ENCODE measurements at places on chromosomes 3 and 15.

- no peak for DNase-seq
These were observed 47.9 kb downstream of the CDCP1 start for GRCh38 chr3:45098310-45098709.

DNA sequence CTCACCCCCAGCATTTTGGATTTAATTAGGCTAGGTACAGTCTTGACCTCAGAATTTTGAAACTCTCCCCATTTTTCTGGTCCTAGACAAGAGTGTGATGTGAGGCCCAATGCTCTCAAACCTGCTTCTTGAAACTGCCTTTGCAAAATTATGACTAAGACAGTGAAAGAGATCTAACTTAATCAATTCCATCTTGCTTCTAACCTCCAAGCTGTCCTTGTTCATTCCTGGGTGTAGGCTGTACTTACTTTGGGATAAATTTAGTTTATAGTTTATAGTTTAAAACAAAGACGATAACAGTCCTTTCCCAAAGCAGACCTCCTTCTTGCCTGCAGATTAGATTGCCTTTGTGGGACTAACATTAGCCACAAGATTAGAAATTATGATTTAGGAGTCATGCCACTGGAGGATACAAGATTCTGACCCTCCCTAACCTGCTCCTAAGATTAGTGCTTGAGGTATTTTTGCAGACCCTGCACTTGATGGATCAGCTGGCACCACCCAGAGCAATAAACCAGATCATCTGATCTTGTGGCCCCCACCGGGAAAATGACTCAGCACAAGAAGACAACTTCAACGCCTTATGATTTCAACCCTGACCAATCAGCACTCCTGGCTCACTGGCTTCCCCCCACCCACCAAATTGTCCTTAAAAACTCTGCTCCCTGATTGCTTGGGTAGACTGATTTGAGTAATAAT lies 59.6 kb downstream of the CD200R1L start:
- DNase-seq, result no peak

DNA sequence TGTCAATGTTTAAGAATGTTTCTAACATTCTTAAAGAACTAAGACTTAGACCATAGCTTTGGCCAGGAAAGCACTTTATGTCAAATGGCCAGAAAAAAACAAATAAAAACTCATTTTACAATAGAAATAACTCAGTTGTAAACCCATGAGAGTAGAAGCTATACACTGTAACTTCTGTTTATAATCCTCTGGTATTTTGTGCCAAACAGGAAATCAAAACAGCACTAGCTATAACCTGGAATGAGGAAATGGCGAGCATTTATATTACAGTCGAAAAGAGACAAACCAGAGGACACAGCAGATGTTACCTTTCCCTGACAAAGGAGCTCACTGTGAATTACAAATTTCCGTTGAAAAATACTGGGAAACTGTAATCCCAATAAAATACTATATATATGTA lies 10.3 kb downstream of the GK5 start:
- no peak for DNase-seq

DNA sequence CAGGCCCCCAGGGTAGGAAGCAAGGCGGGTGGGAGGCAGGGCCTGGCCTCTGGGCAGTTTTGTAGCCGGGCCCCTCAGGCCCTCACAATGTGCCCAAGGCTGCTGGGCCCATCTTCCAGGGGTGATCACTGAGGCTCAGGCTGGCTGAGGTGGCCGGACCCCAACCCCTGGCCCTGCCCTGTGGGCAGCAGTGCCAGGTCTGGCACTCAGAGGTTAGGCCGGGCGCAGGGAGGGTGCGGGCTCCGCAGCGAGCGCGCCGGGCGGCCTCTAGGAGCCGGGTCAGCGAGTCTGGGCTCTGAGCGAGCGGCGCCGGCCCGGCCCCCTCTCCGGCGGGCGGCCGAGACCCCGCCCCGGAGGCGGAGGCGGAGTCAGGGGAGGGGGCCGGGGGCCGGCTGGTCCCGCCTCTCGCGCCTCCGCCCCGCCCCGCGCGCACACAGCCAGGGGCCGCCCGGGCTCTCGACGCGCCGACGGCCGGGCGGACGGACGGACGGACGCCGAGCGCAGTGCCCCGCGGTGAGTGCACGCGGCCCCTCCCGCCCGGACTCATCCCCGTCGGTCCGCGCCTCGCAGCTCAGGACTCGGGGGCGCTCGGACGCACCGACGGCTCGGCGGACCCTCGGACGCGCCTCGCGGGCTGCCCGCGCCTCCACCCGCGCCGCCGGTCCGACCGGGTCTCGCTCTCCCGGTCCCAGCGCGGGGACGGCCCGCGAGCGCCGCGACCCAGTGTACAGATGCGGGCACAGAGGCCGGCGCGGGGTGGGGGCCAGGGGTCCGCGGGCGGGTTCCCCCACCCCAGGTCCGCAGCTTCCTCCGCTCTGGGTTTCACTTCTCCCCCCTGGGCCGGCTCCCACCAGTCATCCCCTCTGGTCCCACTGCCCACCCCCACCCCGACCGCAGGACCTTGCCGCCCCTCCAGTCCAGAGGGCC lies at the start of gene FBLN2:
Gene FBLN2 (plus strand): TSS at position 430 of the 927 bp plus-strand sequence. CDS start 21,231 bp downstream, outside the sequence.
- DNase-seq, result no peak

- DNase-seq, result peak; percentile 80
These were observed 23.2 kb upstream of the TATDN2 start for GRCh38 chr3:10224794-10225665.
